SHP77 treated with DMSO at 0.1 percent for 48 hours (cell line): ENCODE measurements at places on chromosomes 2 and 18.
A peak's percentile ranks its signal among the peaks of the same experiment; 100 is the strongest.

- peak; percentile 37 for DNase-seq
Measured at GRCh38 chr2:42084231-42084671, 36.4 kb downstream of the PKDCC start.

DNA sequence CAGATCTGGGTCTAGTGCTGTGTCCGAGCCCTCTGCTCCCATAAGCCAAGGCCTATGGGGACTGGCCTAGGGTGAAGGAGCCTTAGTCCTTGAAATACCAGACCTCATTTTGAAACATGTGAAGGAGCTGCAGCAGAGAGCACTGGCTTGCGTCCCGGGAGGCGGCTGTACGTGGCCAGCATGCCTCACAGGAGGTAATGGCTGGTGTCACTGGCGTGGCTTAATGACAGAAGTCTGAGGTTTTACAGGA is 72.7 kb upstream of the OTOS start:
- DNase-seq: no peak

GRCh38 chr2:100042562-100042961 is 99.8 kb downstream of the AFF3 start:
- no peak for DNase-seq

GRCh38 chr2:141029428-141030078 is 1101.3 kb downstream of the LRP1B start:
- DNase-seq: no peak

- DNase-seq: no peak
Measured at GRCh38 chr2:237896956-237897355, 37.5 kb downstream of the RAMP1 start.
